ENCODE measurements at places on chromosomes 11 and 22.

DNA sequence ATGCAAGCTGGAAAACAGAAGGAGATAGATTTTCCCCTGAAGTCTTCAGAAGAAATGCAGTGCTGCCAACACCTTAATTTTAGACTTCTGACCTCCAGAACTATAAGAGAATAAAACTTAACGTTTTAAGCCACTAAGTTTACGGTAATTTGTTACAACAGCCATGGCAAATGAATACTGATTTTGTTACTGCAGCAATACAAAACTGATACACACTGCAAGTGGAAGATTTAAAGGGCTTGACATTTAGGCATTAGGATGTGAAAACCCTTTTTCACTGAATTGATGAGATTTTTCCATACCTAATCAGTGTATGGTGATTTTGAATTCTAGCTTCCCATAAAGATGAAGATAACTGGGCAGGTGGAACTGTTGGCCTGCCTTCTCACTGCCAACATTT, 22.1 kb upstream of the LMO2 start:
- no peak for DNase-seq

GRCh38 chr11:48088682-48089050, 108.3 kb downstream of the PTPRJ start:
- no peak for DNase-seq

GRCh38 chr22:39317084-39317774, 2.2 kb downstream of the RPL3 start:
- DNase-seq: no peak

GRCh38 chr11:9601876-9602199, 28.4 kb downstream of the WEE1 start:
- DNase-seq: no peak

GRCh38 chr11:66082946-66083698, 13.1 kb downstream of the PACS1 start:
- no peak for DNase-seq

DNA sequence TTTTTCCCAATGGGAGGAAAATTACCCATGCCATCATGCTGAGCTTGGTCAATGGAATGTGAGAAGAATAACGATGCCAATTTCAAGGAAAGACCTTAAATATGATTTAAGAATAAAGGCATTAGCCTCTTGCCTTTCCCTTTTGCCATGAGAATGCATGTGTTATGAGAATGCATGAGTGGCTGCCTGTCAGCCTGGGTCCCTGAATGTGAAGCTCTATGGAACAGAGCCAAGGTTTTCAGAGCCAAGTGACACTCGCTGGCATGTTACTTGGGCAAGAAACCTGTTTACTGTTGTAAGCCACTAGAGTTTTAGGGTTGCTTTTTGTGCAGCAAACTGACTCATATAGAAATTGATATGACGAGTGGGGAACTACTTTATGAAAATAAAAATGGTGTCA, 75.7 kb downstream of the JRKL start:
- no peak for DNase-seq

- no peak for DNase-seq
Observed at GRCh38 chr11:127338380-127339259, 338.1 kb upstream of the KIRREL3 start.

GRCh38 chr11:47881145-47881544, 33.0 kb upstream of the NUP160 start:
- no peak for DNase-seq

DNA sequence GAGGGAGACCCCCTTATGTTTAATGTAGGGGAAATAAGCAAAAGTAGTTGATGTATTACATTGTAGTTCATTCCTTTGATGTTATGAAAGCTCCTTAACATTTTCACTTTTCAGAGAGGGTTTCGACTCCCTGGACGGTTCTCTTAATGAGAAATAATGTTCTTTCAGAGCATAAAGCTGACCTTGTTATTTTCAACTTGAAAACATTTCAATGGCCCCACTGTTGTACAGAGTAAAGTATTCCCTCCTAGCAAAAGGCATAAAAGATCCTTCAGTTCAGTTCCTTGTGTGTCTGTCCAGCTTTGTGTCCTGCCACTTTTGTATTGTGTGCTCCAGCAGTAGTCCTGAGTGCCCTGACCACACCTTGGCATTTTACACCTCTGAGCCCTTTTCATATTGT, 63.9 kb downstream of the UVRAG start:
- DNase-seq: no peak
